ENCODE measurements at places on chromosomes 11 and 22.

GRCh38 chr11:92131289-92131865 lies 93.2 kb upstream of the FAT3 start:
- peak; percentile 50 for DNase-seq

DNA sequence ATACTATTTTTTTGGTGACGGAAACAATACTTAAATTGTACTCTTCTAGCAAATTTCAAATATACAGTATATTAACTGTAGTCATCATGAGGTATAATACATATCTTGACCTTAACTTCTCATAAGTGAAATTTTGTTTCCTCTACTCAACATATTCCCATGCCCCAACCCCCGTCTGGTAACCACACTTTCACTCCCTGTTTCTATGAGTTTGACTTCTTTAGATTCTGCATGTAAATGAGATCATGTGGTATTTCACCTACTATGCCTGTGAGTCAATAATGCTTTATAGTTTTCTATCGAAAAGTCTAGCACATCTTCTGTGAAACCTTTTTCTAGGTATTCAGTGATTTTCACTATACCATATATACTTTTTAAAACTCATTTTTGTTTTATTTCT lies 663.2 kb downstream of the CNTN5 start:
- no peak for DNase-seq

GRCh38 chr11:64675450-64676260 lies 47.3 kb downstream of the NRXN2 start:
- peak; percentile 58 for DNase-seq

DNA sequence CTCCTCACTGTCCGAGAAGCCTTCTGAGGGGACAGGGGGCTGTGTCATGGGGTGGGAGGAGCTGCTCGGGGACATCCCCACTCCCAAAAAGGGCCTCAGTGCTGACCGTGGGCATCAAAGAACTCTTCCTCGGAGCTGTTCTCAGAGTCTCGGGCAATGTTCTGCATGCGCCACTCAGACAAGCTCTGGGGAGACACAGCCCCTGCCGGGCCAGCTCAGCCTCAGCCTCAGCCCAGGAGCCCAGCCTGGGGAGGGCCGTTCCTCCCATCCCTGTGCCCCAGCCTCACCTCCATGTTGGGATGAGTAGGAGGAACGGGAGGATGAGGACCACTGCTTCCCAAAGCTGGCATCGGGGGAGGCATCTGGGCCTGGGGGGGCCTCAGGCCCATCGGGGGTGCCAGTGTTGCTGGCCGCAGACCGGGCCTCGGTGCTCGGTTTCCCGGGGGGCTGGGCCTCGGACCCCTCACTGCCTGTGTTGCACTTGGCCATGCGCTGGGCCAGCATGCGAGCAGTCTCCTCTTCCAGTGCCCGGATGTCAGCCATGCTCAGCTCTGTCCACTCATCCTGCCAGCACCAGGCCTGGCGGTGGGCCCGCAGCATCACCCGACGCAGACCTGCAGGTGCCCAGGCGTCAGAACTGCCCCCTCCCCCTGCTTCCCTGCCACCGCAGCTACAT lies 5.2 kb downstream of the PITPNM1 start:
- no peak for DNase-seq

DNA sequence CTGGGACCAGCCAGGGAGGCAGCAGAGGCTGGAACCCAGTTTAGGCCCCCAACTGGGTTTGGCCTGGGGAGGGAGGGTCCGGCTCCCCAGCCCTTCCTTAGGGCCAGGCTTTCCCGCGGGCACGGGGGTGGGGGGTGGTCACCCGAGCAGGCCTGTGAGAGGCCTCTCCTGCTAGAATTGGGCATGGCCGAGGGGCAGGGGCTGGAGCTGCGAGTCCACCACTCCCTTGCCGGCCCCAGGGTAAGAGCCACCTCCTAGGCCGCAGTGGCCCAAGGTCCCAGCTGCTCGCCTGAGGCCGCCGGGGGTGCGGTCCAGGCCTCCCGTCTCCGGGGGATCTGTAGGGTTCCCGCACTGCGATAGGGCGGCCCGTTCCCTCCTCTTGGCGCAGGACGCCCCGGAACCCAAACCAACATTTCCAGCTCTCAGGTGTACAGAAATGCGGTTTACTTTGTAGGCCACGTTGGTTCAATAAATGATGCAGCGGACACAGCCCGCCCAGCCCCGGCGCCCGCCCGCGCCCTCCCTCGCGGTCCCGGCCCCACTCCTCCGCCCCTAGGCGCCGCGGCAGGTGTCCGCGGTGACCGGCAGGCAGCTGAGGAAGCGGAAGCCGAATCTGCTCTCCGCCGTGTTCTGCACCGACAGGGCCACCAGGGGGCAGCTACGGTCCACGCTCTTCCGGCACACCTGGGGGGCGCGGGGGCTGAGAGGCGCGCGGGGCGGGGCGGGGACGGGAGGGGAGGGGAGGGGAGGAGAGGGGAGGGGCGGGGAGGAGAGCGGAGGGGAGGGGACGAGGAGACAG lies 5.9 kb downstream of the LMNTD2 start:
- no peak for DNase-seq

- DNase-seq = no peak
These were observed 360.9 kb upstream of the NARS2 start for GRCh38 chr11:78935398-78936068.

DNA sequence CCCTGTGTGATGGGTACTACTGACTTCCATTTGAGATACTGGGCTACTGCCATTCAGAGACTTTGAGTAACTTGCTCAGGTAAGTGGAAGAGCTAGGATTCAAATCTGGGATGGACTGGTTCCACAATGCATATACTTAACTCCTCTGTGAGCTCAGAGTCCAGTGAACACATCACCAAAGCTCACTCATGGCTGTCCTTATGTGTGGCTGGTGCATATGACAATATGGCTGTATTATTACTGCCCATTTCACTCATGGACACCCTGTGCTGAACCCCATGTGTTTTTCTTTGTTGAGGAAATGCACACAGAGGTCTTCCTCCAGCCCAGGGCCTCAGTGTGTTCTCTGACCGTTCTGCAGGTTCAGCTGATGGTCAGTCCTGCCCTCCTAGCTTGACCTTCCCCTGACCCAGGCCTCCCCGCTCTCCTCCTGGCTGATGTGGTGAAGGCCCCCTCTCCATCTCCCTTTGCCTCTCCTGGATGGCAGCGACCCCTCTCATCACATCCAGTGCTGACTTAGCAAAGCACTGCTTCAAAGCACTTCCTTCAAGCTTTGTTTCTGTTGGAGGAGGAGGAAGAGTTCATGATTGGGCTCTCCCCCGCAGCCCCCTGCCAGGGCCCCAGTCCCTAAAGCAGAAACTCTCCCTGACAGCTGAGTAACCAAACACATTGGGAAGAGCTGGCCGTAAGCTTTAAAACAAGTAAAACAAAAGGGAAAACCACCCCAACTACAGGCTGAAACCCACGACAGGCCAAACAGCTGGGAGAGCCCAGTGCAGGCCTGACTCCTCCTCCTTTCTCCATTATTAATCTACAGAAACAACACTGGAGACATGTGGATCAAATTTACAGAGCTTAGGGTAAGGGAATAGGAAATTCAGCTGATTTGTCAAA lies 101.2 kb downstream of the NAT10 start:
- DNase-seq = peak; percentile 30

DNA sequence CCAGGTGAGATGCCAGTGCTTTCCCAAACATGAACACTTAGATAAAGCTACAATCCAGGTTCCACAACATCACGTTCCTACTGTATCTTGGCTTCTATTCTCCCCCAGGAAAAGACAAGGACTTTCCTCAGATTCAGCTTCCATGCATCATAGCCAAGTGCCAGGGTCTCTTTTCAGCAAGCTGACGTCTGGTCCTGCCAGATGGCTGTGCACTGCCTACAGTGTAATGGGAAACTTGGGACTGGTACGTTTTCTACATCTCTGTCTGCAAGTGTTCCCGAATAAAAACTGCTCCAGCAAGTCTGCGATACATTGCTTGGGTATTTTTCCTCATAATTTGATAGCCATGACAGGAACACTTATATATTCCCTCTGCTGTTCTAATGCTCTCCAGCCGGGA lies 412.5 kb downstream of the FAM181B start:
- no peak for DNase-seq

GRCh38 chr11:21411104-21411503 lies 741.7 kb downstream of the NELL1 start:
- DNase-seq = no peak

GRCh38 chr11:87430821-87431220 lies 393.1 kb downstream of the TMEM135 start:
- no peak for DNase-seq

GRCh38 chr22:30396871-30397655 lies at the start of gene SEC14L2:
Gene SEC14L2, plus strand, starts transcription at chr22:30397018. Its CDS starts 99 bp downstream, at chr22:30397117.
- DNase-seq = peak; percentile 15

DNA sequence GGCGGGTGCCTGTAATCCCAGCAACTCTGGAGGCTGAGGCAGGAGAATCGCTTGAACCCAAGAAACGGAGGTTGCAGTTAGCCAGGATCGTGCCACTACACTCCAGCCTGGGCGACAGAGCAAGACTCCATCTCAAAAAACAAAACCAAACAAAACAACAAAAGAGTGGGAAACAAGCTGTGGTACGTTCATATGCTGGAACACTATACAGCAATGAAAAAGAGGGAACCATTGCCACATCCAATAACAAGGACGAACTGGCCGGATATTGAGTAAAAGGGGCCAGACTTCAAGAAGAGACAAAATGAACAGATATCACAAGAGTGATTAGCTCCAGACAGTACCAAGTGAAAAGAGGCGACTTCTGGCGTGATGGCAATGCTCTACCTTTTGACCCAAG lies 4.9 kb downstream of the MACROD1 start:
- no peak for DNase-seq

- peak; percentile 48 for DNase-seq
These were observed 6.7 kb upstream of the CCDC90B start for GRCh38 chr11:83292709-83293456.
